CD4-positive, alpha-beta T cell treated with Interleukin-10 for 1 hour (primary cell): ENCODE measurements at places on chromosomes 16 and 17.
A peak's percentile ranks its signal among the peaks of the same experiment; 100 is the strongest.

DNA sequence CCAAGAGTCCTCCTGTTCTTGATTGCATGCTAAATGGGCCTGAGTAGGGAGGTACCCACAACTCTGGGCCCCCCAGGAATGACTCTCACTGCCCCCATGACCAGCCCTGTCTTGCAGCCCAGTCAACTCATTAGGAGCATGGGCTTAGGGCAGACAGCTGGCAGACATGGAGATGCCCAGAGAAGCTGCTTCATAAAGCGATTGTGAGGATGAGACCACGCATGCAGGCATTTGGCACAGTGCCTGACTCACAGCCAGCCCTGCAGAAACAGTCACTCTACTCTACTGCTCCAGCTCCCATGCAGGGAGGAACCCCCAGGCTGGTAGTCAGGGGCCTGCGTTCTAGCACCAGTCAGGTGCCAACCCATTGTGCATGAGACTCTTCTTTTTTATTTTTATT lies 8.4 kb upstream of the C16orf82 start:
- no peak for DNase-seq

GRCh38 chr16:12178251-12178990 lies 201.9 kb downstream of the SNX29 start:
- DNase-seq, result no peak

DNA sequence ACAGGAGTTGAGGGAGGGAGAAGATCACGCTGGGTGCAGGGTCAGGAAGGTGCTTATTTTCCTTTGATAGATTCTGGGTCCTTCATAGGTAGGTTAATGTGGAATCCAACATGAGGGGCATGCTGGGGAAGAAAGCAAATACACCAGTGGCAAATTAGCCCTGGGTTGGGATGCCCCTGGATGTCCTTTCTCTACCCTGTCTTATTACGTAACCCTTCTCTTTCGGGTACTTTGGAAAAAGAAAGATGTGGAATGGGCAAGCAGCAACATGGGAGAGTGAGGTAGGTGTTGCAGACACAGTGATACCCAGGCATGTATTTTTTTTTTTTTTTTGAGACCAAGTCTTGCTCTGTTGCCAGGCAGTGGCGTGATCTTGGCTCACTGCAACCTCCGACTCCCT lies 9.1 kb downstream of the SLC7A6 start:
- DNase-seq, result no peak

- DNase-seq, result no peak
Measured at GRCh38 chr16:66534376-66534799, 15.5 kb downstream of the TK2 start.

GRCh38 chr16:66026787-66027330 lies 339.6 kb upstream of the CDH5 start:
- no peak for DNase-seq

- peak; percentile 62 for DNase-seq
Measured at GRCh38 chr17:81733507-81734404, 21.7 kb downstream of the SLC25A10 start.

- DNase-seq, result no peak
Measured at GRCh38 chr17:79073016-79073705, 1.5 kb upstream of the ENGASE start.

DNA sequence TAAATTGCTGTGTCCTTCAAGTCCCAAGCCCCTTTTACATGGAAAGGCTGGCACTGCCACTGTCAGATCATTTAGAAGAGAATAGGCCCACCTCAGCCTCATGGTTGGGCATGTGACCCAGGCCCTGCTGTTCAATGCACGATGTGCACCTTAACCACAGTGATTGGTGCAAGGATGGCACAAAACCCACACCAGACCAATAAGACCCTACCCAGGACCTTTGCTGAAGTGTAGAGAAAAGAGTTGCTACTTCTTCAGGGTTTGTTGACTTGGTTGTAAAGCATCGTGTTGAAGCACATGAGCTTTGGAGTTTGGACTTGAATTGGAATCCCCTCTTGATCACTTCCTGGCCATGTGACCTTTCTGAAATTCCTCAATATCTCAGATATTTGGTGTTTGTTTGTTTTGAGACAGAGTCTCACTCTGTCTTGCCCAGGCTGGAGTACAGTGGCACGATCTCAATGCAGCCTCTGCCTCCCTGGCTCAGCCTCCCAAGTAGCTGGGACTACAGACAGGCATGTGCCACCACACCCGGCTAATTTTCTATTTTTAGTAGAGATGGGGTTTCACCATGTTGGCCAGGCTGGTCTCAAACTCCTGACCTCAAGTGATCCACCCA lies 24.8 kb downstream of the DNAJA2 start:
- DNase-seq, result no peak

DNA sequence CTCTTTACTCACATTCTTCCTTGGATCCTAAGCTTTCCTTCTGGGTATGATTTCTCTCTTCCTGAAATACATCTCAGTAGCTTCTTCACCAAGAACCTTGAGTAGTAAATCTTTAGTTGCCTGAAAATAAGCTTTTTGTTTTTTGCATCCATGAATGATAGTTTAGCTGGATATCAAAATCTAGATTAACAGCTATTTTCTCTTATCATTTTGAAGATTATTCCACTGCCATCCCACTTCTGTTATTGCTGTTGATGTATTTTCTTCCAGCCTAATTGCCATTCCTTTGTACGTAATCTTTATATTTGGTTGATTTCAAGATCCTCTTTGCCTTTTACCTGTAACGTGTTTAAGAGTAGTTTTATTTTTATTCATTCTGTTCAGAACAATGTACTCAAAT lies 7.6 kb upstream of the FBXO39 start:
- DNase-seq, result no peak

DNA sequence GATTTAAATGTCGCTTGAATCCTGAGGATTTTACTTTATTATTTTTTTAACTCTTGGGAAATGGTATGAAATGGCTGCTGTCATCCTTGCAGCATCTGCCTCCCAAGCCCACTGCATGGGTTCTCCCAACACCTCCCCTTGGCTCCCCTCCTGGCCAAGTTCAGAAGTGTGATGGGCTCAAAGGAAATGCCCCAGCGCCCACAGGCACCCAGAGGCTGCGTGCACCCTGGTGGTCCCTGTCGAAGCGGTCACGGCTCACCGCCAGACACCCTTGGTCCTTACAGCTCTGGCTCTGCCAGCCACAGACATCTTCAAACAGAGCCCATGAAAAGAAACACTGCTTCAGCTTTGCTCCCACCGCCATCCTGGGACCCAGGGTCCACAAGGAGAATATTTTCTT lies 334.7 kb downstream of the SOX9 start:
- no peak for DNase-seq

DNA sequence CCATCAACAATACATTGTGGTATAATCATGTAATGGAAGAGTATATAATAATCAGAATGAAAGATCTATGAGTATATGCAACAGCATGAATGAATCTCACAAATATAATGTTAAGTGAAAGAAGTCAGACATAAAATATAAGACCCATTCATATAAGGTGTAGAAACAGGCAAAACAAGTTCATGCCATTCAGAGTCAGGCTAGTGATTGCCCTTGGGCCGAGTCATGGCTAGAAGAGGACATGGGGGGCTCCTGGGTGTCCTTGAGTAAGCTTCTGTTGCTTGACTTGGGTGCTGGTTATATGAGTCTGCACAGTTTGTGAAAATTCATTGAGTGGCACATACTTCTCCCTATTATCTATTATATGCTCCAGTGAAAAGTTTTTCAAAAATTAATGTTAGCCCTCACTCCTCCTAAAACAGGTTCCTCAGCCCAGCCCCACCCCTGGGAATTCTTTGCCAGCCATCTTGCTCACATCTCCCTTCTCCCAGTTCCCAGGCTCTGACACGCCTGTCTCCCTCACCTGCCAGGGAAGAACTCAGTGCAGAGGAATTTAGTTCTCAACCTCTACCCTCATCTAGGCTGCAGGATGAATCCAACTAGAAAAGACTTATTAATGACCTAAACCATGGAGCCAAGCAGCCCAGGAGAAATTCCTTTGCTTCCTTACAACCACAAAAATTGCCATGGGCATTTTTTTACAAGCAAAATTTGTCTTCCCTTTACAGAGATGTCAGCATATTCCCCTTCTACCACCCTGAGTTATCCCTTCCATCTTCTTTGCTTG lies 52.4 kb upstream of the NFAT5 start:
- no peak for DNase-seq

- no peak for DNase-seq
Measured at GRCh38 chr17:50274142-50274896, at the start of gene TMEM92. TMEM92 (plus strand) TSS chr17:50274466; CDS start chr17:50274502, 36 bp downstream.

GRCh38 chr17:10077561-10078299 lies 120.7 kb downstream of the GAS7 start:
- peak; percentile 12 for DNase-seq

- peak; percentile 31 for DNase-seq
Measured at GRCh38 chr16:87392821-87393679, 914 bp downstream of the MAP1LC3B start.

DNA sequence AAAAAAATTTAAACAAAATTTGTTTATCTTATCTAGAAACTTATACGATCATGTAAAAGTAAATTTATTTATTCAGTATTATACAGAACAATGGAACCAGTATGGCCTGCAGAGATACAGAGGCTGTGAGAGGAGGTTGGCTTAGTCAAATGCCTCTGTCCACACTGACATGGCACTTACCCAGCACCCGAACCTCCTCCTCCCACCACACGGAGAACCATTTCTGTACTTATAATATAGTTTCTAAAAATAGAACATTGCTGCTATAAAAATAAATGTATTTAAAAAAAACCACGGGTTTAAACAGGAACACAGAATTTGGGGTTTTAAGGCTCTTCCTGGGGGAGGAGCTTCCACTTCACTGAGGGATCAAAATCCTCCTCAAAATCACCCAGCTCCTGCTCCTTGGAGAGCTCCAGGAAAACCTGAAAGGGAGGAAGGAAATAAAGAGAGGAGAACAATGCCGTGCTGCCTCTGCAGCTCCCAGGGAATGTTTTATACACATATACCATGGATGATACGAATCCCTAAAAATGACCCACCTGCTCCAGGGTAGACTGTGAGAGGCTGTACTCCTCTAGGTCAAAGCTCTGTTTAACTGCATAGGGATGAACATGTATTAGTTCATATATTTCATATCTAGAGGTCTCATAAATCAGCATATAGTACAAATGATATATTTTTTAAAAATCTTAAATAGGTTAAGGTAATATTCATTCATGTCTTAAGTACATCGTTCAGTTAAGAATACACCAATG lies 87.3 kb downstream of the ABCA8 start:
- no peak for DNase-seq

DNA sequence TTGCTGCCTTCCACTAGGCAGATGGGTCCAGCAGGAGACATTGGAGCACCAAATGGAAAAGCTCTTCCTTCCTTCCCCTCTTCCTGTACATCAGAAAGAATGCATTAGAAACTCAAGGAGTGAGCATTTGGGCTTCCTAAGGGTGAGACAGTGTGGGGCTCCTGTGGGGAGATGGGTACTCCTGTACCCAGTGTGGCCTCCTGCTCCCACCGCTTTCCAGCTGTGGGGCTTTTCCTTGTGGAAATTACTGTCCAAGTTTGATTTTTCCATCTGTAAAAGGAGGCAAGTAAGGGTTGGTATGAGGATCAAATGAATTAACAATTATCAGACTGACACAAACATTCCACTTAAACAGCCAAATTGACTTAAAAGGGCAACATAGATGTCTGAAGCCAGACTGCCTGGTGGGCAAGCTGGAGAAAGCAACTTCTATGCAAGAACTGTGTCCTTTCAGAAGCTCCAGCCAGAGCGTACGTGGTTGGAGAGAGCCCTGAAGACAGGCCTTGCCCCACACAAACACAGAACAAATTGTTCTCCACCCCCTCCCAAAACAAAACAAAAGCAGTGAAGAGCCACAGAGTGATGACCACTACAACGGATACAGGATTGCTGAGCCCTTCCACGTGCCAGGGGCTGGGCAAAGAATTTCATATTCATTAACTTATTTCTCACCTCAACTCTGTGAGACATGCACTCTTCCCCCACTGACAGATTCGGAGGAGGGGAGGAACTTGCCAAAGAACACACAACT lies 23.1 kb upstream of the ALDH3A1 start:
- DNase-seq, result no peak

GRCh38 chr16:79713609-79714309 lies 113.2 kb upstream of the MAF start:
- DNase-seq, result no peak

DNA sequence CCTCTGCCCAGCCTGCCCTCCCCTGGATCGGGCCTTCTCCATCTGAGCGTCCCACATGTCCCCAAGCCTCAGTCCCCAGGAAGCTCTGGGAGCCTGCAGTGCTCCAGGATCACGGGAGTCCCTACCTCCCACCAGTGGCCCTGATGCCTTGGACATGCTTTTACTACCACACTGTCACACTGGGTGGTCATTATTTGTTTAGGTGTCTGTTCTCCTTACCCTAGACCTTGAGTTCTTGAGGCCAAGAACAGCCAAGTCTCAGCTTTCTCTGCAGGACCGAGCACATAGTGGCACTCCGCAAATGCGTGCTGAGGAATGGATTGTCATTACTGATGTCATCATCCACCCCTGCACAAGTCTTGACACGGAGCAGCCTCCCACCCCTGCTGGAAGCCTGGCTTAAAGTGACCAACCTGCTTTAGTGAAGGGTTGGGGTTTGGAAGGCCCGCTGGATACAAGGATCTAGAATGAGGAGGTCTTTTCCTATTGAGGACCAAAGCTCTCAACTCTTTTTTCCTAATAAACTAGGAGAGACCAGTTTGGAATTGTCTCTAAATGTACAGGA lies 132.9 kb upstream of the CRHR1 start:
- DNase-seq, result no peak

DNA sequence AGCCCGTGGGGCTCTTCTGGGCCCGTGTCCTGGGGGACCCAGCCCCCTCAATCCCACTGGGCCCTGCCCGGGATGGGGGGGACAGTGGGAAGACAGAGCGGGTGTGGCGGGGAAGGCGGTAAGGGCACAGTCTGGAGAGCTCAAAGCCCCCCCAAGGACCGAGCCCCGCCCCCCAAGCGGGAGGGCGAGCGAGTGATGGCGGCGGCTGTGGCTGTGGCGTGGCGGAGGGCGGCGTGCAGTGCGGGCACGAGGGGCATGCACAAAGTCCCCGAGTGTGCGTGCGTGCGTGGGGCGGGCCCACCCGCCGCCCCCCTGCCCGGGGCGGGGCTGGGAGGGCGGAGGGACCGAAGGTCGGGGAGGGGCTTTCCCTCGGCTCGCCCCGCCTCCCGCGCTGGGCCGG lies 3.6 kb upstream of the WDR24 start:
- DNase-seq, result no peak

- DNase-seq, result no peak
Measured at GRCh38 chr16:51290442-51291285, 139.6 kb upstream of the SALL1 start.

GRCh38 chr16:67235816-67236562 lies 9.1 kb downstream of the TMEM208 start:
- DNase-seq, result peak; percentile 77

GRCh38 chr16:30951750-30952149 lies 2.9 kb downstream of the ORAI3 start:
- no peak for DNase-seq
